G401 (cell line): ENCODE measurements at places on chromosomes 2 and 18.

DNA sequence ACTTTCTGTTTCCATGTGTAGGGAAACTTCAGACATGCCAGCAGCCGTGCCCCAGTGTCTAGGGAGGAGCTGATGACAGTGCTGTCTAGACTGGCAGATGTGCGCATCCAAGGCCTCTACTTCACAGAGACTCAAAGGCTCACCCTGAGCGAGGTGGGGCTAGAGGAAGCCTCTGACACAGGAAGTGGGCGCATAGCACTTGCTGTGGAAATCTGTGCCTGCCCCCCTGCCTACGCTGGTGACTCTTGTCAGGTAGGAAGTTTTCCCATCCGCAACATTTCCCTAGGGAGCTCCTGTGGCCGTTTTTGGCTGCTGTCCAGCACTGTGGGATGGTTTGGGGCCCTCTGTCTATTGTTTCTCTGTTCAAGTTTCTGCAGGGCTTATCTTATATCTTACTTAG, 143.1 kb upstream of the TTC39C start:
- DNase-seq = no peak

DNA sequence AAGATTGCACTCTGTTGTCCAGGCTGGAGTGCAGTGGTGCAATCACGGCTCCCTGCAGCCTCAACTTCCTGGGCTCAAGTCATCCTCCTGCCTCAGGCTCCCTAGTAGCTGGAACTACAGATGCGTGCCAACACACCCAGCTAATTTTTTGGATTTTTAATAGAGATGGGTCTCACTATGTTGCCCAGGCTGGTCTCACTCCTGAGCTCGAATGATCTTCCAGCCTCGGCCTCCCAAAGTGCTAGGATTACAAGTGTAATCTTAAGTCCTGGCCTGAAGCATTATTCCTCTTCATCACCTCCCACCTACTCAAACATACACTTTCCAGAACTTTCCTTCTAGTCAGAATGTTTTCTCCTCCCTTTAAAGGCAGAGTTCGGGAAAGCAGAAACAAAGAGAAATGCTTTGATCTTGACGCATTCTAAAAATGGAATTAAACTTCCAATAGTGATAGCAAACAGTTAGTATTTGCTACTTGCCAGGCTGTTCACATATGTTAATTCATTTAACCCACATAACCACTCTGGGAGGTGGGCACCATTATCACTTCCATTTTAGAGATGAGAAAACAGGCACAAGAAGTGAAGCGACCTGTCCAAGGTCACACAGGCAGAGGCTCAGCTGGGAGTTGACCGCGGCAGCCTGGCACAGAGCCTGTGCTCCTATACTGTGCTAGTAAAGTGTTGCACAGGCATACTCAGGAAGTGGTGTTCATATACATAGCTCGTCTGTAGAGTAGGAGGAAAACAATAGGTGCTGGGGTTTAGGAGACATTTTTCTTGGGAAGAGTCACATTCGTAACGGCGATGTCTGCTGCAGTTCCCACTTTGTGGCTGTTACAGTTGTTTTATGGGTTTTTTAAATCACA, 24.6 kb downstream of the TEX44 start:
- DNase-seq = no peak

DNA sequence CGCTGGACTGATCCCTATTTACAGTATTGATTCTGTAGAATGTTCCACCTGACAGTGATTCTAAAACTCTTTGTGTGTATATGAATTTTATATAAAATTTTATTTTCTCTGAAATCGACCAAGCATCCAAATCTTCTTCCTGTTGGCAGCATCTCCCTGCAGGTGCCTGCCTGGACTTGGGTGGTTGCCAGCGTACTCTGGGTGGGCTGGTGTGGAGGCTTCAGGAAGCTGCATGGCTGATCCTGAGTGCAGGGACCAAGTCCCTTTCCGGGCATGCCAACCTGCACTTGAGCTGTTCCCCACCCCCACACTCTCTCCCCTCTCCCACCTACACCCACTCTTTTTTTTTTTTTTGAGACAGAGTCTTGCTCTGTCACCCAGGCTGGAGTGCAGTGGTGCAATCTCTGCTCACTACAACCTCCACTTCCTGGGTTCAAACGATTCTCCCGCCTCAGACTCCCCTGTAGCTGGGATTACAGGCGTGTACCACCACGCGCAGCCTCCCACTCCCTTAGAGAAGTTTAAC, 53.2 kb upstream of the ALKAL2 start:
- DNase-seq = no peak

- DNase-seq = no peak
Observed at GRCh38 chr2:237213315-237214022, 127.8 kb downstream of the COPS8 start.

DNA sequence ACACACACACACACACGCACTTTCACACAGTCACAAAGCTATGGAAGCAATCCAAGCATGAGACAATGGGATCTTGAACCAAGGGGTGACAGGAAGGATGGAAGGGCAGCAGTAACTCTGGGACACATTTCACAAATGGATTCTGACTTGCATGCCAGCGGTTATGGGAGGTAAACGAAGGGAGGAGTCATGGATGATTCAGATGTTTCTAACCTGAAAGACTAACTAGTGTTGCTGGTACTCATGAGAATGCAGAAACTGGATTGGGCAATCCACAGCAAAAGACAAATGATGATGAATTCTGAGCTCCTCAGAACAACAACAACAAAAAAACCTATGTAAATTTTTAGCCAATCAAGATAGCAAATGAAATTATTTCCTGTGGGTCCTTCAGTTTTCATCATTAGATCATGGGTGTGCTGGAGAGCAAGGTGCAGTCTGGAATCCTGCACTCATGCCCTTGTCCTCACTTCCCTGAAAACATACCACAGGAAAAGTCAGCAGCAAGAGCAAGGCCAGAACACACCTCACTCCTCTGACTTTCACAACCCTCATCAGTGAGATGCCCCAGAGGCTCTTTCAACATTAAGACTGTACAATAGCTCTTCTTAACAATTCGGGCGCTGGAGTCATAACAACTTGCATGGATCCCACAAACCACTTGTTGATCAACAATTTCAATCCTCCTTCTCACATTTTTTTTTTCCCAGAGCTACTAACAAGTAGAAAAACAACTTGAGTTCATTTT, 32.6 kb downstream of the ABCA12 start:
- no peak for DNase-seq

- no peak for DNase-seq
Observed at GRCh38 chr2:18625563-18625962, 36.2 kb upstream of the NT5C1B start.

GRCh38 chr2:111127351-111127750, 6.6 kb downstream of the BCL2L11 start:
- DNase-seq = no peak

- no peak for DNase-seq
Observed at GRCh38 chr2:154381931-154382794, 316.3 kb upstream of the KCNJ3 start.

- no peak for DNase-seq
Observed at GRCh38 chr18:45957100-45957499, 10.0 kb downstream of the EPG5 start.

GRCh38 chr2:171297956-171298355, 135.8 kb downstream of the METTL8 start:
- DNase-seq = no peak

- DNase-seq = peak; percentile 64
Observed at GRCh38 chr2:176002688-176003210, 682 bp upstream of the LNPK start.

- DNase-seq = no peak
Observed at GRCh38 chr18:32021756-32022564, 3.3 kb downstream of the RNF125 start.

DNA sequence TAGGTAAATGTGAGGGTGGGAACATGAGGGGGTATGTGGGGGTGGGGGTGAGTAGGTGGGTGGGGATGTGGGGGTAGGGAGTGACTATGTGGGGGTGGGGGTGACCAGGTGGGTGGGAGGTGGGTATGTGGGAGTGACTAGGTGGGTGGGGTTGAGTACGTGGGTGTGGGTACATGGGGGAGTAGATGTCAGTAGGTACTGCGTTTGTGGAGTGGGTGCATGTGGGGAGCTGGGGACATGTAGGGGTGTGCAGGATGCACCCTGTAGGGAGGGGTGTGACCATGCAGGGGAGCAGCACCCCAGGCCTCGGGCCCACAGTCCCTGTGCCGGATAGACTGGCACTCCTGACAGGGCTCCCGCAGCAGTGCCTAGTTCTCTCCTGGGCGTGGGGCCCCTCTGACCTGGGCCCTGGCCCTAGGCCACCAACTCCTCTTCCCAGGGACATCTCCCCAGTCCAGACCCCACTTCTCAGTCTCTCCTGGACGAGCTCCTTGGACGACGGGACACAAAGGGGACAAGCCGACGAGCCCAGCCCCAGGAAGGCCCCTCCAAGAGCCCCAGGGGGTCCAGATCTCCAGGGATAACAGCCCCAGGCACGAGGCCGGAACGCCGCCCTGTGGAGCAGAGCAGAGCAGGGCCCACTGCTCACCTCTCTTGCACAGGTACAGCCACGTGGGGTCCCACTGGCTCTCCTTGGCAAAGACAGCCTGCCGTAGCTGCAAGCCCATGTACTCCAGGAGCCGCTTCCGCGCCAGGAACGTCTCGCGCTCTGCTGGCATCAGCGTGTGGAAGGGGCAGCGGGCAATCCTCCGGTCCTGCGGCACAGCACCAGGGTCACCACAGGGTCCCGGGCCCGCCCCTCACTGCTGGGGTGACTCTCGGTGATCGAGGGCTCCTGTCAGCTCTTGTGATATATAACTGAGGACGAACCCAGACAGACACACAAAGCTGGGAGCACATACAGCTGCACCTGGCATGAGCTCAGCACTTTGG, 58.2 kb downstream of the ANKMY1 start:
- DNase-seq = no peak

DNA sequence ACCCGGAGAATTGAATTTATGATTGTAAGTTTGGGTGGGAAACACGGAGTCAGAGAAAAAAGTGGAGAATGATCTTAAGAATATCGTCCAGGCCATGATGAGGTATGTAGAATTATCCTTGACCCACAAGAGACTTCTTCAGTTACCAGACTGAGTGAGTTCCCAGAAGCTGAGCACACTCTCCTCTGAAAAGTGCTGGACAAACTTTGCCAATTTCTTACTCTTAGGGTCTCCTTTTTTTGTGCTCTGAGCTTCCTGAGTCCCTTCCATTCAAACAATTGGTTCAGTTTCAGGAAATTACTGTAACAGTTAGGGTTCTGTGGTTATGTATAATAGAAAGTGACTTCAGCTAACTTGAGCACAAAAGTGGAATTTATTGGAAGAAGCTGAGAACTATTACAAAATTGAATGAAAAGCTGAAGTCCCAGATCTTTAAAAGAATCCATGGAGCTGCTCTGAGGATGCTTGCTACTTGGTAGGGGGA, 50.6 kb upstream of the EHBP1 start:
- no peak for DNase-seq

GRCh38 chr18:74166386-74166785, 18.1 kb downstream of the TIMM21 start:
- no peak for DNase-seq

- no peak for DNase-seq
Observed at GRCh38 chr2:11117776-11118175, 37.5 kb upstream of the SLC66A3 start.

GRCh38 chr2:220458051-220458450, 830.6 kb downstream of the SLC4A3 start:
- DNase-seq = no peak

- DNase-seq = peak; percentile 80
Observed at GRCh38 chr2:70995426-70995729, 705 bp upstream of the TEX261 start.

DNA sequence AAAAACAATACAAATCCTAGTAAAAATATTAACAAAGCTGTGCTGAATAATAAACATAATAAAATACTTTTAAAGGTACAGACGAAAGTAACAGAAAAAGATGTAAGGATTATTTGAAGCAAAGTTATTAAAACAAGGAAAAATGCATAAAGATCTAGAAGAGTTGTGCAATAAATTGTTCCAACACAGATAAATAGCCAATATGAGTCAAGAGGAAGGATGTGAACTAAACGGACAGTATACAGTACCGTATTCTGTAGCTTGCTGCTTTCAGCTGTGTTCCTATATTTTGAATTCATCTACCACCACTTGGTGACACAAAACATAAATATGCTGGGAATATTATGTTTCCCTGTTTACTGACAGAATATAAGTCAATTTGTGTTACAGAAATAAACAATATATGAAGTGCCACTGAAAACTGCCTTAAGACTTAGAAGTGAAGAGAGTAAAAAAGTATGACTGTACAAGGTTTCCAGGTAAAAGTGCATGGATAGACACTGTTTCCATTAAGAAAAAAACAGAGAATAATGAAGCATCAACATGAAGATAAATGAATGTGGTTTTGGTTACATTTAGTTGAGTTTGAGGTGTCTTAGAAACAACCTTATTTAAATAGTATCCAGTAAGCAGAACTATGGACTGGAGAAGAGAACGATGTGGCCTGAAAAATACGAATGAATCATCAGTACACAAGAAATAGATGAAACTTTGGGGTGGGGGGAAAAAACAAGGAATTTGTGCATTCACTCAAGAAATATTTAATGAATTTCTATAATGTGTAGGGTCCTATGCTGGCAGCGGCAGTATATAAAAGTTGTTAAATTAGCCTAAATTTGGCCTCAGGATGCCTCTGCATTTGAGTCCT, 13.1 kb downstream of the PPP3R1 start:
- no peak for DNase-seq

DNA sequence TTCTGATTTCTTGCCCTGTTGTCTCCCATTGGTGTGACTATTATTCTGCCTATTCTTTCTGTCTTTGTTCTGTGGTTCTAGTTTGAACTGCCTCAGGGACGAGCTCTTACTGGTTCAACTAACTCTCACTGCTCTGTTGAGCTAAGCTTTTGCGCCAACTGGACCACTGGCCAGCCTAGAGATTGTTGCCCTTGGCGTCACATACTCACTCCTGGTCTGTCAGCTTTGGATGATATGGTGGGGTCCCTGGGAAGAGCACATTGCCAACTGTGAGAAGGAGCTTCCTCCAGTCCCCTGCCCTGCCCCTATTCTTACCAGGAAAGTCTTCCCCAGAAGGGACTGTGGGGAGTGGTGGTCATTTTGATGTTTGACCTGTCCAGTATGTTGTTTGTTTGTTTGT, 6.0 kb downstream of the MTHFD2 start:
- no peak for DNase-seq

- DNase-seq = peak; percentile 58
Observed at GRCh38 chr18:13800505-13801259, 23.3 kb upstream of the MC5R start.

- no peak for DNase-seq
Observed at GRCh38 chr2:210517264-210517663, 39.1 kb upstream of the CPS1 start.

- DNase-seq = no peak
Observed at GRCh38 chr2:55157474-55157884, 74.6 kb downstream of the CLHC1 start.

DNA sequence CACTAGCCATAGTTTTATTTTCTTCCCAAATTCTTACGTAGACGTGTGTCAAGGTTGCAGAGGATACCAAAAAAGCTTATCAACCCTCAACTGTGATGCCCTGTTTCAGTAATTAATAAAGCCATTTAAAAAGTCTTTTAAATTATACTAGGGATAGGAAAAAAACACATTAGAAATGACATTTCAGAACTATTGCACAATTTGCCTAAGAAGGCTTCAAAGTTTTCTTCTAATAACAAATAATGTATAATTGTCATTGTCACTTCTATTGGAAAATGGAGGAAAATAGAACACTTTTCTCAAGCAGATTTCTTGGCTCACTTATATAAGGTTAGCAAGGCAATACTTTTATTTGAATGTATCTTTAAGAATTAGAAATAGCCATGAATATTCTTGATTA, 253.8 kb downstream of the ARHGAP15 start:
- DNase-seq = no peak

GRCh38 chr2:145752091-145752806, 1232.3 kb upstream of the ZEB2 start:
- peak; percentile 35 for DNase-seq

GRCh38 chr2:151904021-151904420, 75.8 kb upstream of the ARL5A start:
- no peak for DNase-seq

GRCh38 chr2:216151313-216152025, 42.3 kb downstream of the XRCC5 start:
- no peak for DNase-seq
